Mesothelial cell of epicardium (in vitro differentiated cells): ENCODE measurements at places on chromosomes 6 and 20. TPM values are rescaled to one million over a fixed set of nuclear protein-coding genes. Genes with fewer than 3 reads are reported as not detected.

GRCh38 chr6:160990847-160991405 is 643 bp upstream of the MAP3K4 start:
- DNase-seq, result no peak

DNA sequence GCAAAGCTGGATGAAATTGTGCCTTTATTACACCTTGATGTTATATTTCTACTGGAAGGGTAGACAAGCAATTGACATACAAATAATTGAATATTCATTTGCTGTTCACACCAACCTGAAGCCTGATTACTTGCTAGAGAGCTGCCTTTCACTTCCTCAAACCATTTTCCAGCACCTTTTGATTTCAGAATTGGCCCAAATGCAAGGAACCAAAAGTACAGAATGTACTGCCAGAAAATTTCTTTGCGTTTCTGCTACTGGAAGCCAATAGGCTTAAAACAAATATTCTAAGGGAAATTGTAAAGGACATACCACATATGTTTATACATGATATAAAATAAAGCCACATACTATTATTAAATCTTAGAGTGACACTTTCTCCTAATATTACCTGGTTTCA is 94.5 kb downstream of the RFPL4B start:
- no peak for DNase-seq

DNA sequence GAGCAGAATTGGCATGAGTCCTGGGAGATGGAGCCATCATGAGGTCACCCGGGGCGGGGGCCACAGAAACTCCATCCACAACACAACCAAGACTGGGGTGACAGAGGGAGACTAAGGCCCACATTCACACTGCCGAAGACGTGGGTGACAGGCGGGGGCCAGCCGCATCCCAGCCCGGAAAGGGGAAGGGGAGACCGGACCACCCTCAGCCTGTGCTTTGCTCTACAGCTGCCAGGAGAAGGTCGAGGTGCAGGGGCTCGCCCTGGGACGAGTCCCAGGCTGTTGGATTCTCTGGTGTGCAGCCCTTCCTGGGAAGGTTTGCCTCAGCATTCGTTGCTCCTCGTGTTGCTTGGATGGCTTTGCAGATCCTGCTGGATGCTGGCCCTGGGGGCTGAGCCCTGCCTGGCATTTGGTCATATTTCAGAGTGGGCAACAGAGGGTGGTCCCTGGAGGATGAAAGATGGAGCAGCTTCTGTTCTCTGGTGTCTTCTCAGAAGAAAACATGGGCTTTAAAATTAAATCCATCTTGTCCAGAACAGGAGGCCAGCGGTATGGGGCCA is 328.9 kb downstream of the TAF4 start:
- DNase-seq, result no peak

- DNase-seq, result no peak
Observed at GRCh38 chr20:58130156-58130555, 98.3 kb downstream of the ANKRD60 start.

- DNase-seq, result no peak
Observed at GRCh38 chr6:144744720-144745119, 459.6 kb downstream of the UTRN start.

DNA sequence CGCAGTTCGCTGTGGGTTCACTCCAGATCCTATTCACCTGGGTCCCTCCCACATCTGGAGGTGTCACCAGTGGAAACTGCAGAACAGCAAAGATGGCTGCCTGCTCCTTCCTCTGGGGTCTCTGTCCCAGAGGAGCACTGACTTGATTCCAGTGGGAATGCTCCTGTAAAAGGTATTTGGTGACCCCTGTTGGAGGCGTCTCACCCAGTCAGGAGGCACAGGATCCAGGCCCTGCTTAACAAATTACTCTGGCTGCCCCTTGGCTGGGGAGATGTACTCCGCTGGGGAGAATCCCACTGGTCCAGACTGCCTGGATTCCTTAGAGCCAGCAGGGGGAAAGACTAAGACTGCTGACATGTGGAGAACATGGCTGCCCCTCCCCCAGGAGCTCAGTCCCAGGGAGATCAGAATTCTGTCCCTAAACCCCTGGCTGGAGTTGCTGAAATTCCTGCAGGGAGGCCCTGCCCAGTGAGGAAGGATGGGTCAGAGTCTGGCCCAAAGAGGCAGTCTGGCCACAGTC is 483.0 kb downstream of the CBLN4 start:
- no peak for DNase-seq

- DNase-seq, result no peak
Observed at GRCh38 chr6:99736302-99736701, 129.7 kb downstream of the PRDM13 start.

GRCh38 chr6:137217801-137218472 is 1.2 kb downstream of the IFNGR1 start:
- DNase-seq, result no peak

- no peak for DNase-seq
Observed at GRCh38 chr6:18432180-18432579, 45.0 kb downstream of the RNF144B start.

GRCh38 chr20:53809217-53809616 is 215.6 kb upstream of the ZNF217 start:
- no peak for DNase-seq

- no peak for DNase-seq
Observed at GRCh38 chr20:43983359-43983758, 68.7 kb downstream of the TOX2 start.

GRCh38 chr20:48684501-48685041 is 143.2 kb downstream of the PREX1 start:
- no peak for DNase-seq

- DNase-seq, result no peak
Observed at GRCh38 chr20:59726281-59726595, 121.9 kb downstream of the PHACTR3 start.

- no peak for DNase-seq
Observed at GRCh38 chr20:7841291-7841970, 98.8 kb downstream of the HAO1 start.

DNA sequence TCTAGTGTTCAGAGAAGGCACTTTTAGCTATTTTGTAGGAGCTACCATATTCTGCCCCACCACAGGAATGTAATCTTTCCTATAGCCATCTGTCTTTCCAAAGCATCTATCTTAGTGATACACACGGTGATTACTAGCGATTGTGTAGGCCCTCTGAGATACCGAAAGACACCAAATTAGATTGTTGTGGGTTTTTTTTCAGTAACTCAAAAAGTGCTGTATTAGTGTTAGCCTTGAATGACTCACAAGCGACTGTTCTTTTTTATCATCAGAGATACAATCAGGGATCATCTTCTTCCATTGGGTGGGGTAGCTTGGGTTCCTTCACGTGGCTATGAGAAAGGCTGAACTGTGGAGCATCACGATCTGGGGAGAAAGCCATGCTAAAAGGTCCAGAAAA is 160.2 kb downstream of the MTFR2 start:
- DNase-seq, result no peak

GRCh38 chr6:90865513-90865912 is 278.6 kb upstream of the MAP3K7 start:
- DNase-seq, result no peak

GRCh38 chr20:60313191-60313590 is 355.0 kb downstream of the CDH26 start:
- DNase-seq, result no peak

DNA sequence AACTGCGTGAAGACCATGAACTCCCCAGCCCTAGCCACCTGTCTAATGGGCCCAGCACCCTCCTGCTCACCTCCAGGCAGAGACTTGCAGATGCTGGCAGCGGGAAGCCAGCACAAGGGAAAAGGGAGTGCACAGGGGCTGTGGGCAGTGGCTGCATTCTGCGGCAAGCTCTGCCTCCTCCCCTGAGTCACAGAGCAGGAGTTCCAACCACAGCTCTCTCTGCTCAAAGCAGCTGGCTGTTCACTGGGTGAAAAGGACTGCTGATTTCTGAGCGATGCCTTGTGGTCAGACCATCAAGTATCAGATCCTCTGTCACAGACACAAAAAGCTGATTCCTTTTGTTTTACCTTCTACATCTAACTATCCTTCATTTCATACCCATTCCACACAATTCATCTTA is 10.5 kb downstream of the NKX2-2 start:
- no peak for DNase-seq

DNA sequence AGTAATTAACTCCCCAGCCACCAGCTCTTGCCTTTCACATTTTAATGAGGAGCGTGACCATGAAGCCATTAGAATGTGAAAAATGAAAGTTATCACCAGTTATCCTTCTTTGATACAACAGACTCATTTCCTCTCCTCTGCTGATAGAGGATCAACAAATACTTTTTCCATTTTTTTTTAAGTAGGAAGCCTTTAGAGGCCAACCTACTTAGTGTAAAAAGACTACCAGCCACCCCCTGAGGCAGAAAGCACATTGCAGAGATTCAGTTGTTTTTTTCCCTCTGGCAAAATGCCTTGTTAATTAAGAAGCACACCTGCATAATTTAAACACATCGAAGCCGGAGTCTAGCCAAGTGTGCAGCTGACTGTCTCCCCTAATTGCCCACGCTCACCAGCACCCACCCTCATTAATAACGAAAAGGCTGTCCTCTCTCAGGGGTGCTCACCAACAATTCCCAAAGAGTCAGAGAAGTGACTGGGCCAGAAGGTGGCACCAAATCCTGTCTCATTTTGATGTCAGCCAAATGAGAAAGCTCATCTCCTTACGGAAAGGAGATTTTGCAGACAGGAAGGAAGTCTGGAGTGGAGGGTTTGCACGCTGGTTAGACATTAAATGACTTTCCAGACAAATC is 60.9 kb upstream of the MC3R start:
- DNase-seq, result no peak

GRCh38 chr20:44207126-44207723 is 3.3 kb downstream of the OSER1 start:
- no peak for DNase-seq

DNA sequence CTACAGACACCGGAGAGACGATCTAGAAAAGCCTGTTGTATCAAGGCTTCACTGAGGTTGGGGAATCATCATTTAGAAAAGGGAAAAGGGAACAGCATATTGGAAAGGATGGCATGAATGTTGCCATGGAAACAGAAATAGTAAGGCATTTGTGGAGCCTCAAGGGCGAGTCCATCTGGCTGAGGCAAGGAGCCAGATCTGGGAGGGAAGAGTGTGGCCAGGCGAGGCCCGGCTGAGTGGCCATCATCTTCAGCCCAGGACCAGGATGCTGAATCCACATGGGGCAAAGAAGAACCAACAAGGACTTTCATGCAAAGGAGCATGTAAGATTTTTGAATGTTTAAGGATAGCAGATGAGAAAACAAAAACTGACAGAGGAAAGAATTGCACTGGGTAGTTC is 85.8 kb downstream of the MAP3K5 start:
- no peak for DNase-seq

DNA sequence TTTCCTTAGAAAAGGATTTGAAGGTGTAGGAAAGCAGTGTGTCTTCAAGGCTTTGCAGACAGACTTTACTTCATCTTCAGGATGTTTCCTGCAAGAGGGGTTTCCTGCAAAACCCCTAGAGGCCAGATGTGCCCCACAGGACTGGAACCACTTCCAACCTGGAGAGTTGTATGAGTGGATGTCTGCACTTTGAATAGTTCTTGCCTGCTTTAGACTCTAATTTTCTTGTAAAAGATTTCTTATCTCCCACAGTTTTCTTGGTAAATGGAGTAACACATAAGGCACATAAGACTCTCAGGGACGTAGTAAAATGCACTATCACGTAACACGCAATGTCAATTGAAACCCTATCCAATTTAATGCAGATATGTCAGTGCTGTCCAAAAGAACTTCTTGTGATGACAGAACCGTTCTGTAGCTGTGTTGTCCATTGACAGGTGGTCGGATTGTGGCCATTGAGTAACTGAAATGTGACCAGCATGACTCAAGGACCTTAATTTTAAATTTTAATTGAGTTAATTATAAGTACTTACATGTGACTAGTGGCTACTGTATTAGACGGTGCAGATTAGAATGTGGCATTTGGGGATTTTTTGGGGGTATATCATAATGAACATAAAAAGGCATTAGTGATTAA is 118.7 kb downstream of the JARID2 start:
- no peak for DNase-seq

- DNase-seq, result no peak
Observed at GRCh38 chr6:116392132-116393013, 21.6 kb downstream of the DSE start.

DNA sequence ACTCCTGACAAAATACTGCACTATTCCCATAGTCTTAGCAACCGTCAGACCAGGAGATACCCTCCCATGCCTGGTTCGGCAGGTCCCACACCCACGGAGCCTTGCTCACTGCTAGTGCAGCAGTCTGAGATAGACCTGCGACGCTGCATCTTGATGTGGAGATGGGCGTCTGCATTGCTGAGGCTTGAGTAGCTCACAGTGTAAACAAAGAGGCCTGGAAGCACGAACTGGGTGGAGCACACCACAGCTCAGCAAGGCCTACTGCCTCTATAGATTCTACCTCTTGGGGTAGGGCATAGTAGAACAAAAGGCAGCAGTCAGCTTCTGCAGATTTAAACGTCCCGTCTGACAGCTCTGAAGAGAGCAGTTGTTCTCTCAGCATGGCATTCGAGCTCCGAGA is 25.4 kb downstream of the TMEM244 start:
- no peak for DNase-seq

GRCh38 chr6:11033825-11034224 is 10.3 kb downstream of the ELOVL2 start:
- DNase-seq, result no peak

GRCh38 chr6:92723390-92723931 is 695.9 kb downstream of the EPHA7 start:
- DNase-seq, result no peak

GRCh38 chr6:136763255-136763654 is 29.0 kb downstream of the MAP3K5 start:
- DNase-seq, result no peak

- DNase-seq, result no peak
Observed at GRCh38 chr6:165034271-165034741, 275.1 kb downstream of the C6orf118 start.

GRCh38 chr6:36083446-36083845 is 46.9 kb upstream of the MAPK13 start:
- DNase-seq, result no peak

GRCh38 chr6:47135772-47136171 is 93.6 kb upstream of the ADGRF1 start:
- DNase-seq, result no peak

TMEM244 gene
- total RNA-seq, result not detected in 3 replicates

MYH7B gene
- 0.73 to 1.8 TPM (median 1.3 TPM) in 3 replicates for total RNA-seq

MCCD1 gene
- total RNA-seq, result not detected in 3 replicates

RSPH3 gene
- 9.1 to 10.6 TPM (median 9.3 TPM) in 3 replicates for total RNA-seq

RFX6 gene
- 3.4 to 4.0 TPM (median 3.8 TPM) in 3 replicates for total RNA-seq

PI3 gene
- total RNA-seq, result not detected in 3 replicates

VSX1 gene
- not detected in 3 replicates for total RNA-seq

EPPIN gene
- total RNA-seq, result not detected in 3 replicates

HFE gene
- 7.0 to 8.3 TPM (median 8.3 TPM) in 3 replicates for total RNA-seq

OPN5 gene
- total RNA-seq, result not detected in 3 replicates

LGSN gene
- 0.14 TPM in 1 of 3 replicates, not detected in the others for total RNA-seq

TMEM151B gene
- 0.45 to 0.80 TPM (median 0.56 TPM) in 3 replicates for total RNA-seq

HMGCLL1 gene
- total RNA-seq, result 1.7 to 3.5 TPM (median 2.4 TPM) in 3 replicates

MMP24 gene
- total RNA-seq, result 0.99 to 1.3 TPM (median 1.1 TPM) in 3 replicates

CALHM6 gene
- total RNA-seq, result 2.2 to 2.4 TPM (median 2.4 TPM) in 3 replicates

ENPP4 gene
- total RNA-seq, result 4.8 to 5.2 TPM (median 5.1 TPM) in 3 replicates

NRM gene
- total RNA-seq, result 34.6 to 40.2 TPM (median 36.1 TPM) in 3 replicates

HLA-DQA2 gene
- not detected in 3 replicates for total RNA-seq
